ENCODE measurements at places on chromosomes 12 and 14.

- DNase-seq: no peak
Observed at GRCh38 chr12:114628199-114628598, 55.8 kb downstream of the TBX3 start.

- DNase-seq: no peak
Observed at GRCh38 chr14:100052819-100053218, 12.4 kb upstream of the EVL start.

DNA sequence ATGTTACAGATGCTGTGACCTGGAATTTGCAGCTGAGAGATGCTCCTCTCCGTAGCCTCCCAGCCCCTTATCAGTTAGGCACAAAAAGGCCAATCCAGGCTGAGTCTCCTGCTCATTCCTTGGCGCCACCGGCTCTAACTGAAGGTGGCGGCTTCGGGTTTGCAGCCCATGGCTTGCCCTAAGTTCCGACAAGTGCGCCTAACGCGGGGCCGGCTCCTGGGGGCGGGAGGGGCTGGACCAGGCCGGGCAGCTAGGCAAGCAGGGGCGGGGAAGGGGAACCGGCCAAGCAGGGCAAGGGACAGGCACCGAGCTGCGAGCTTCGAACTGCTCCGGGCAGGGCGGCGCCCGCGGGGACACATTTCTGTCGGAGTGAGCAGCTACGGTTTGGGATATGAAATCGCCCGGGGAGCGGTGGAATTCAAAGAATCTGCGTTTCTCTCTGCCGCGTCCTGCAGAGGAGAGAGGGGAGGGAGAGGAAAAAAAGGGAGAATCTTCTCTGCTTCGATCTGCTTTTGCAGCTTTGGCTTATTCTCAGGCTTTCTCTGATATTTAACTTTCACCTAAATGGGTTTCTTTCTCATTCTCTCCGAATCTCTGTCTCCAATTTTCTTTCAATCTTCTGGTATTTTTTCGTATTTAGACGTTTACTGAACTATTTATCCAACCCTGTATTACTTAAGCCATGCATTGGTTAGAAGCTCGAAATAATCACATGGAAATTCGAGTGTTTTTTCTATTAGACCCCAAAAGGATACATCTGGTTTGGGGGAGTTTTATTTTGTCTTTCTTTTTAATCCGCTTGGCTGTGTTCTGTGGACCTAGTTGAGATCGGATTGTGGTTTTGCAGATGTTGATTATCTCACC lies 1.6 kb upstream of the HOXC12 start:
- DNase-seq: no peak

GRCh38 chr14:58354808-58355207 lies 40.9 kb upstream of the TOMM20L start:
- DNase-seq: no peak

DNA sequence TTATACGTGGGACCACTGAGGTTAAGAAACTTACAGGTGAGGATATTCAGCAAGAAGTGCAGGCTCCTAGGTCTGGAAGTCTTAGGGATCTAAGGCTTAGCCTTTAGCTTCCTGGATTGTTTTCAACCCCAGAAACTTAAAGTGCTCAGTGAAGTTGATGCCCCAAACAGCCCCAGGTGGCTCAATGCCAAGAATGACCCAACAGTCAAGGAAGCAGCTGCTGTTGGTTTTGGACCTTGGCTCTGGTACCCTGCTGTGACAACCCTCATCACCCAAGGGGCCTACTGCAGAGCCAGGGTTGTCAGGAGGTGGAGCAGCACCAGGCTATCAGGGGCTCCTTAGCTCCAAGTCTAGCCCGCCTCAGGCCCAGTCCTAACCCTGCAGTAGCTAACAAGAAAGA lies 36.8 kb downstream of the VDR start:
- no peak for DNase-seq

GRCh38 chr12:104702565-104703139 lies 245.9 kb downstream of the CHST11 start:
- no peak for DNase-seq

DNA sequence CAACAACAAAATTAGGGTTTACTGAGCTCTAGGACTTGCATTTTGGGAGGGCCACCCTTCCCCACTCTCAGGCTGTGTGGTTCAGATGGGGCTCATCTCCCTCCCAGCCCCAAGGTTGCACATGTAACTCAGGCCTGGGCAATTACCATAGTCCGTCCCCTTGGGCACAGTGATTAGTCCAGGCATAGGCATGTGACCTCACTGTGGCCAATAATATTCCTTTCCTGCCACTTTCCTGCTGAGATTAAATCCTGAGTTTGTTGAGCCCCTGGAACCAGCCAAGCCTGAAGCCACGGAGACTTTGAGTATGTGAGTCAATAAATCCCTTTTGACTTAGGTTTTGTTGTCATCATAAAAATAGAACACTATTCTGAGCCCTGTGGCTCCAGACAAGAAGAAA lies 113.0 kb downstream of the AACS start:
- no peak for DNase-seq

DNA sequence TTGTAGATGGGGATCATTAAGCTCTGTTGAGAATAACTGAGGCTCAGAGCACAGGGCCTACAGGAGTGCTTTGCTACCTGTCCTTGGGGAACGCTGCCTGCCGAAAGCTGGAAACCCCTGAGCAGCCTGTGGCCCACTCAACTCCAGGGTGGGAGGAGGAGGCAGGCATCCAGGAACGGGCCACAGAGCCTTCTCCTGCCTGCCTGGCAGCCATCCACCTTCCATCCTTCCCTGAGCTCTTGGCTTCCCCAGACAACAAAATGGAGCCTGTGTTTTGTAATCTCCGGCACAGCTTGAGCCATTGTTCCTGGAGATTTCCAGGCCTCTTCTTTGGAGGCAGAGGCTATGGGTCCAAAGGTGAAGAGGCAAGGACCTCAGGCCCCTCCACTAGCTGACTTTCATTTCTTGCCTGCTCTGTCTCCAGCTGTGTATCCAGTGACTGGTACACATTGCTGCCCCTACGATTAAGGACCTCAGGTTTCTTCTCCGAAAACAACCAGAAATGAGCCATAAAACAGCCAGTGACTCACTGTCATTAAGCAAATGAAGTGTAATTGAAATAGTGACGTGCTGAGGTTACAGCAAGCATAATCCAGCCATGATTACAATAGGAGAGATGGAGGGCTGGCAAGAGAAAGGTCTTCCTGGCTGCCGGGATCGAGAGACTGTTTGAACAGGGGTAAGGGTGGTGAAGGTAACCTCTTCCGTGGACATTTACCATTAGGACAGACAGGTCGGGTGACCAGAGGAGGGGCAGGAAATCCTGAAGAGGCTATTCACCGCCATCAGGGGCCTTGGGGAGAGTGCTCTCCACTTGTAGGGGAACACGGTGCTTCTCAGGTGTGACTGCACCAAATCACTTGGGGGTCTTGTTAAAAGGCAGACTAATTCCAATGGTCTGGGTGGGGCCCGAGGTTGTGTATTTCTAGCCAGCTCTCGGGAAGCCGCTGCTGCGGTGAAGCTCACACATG lies 56.3 kb upstream of the KCNA5 start:
- DNase-seq: no peak
